Coronary artery (tissue), 2 donors: ENCODE measurements at places on chromosomes 6 and 20.

- DNase-seq, result no peak
Observed at GRCh38 chr20:32796981-32797451, 22.7 kb upstream of the MAPRE1 start.

DNA sequence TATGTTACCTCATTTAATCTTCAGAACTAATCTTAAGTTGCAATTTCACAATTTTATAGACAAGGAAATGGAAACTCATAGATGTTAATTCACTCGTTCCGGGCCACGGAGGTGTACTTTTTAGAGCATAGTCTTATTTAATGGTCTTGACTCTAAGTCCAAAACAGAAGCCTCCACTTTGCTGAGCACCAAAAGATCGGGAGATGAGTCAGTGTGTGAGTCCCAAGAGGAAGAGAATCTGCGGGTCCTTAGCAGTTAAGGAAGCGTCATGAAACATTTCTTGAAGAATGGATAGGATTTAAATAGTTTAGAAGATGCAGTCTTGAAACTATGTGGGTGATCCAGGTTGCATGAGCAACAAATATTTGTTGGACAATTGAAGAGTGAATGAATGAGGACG, 231.8 kb upstream of the QKI start:
- DNase-seq, result no peak

DNA sequence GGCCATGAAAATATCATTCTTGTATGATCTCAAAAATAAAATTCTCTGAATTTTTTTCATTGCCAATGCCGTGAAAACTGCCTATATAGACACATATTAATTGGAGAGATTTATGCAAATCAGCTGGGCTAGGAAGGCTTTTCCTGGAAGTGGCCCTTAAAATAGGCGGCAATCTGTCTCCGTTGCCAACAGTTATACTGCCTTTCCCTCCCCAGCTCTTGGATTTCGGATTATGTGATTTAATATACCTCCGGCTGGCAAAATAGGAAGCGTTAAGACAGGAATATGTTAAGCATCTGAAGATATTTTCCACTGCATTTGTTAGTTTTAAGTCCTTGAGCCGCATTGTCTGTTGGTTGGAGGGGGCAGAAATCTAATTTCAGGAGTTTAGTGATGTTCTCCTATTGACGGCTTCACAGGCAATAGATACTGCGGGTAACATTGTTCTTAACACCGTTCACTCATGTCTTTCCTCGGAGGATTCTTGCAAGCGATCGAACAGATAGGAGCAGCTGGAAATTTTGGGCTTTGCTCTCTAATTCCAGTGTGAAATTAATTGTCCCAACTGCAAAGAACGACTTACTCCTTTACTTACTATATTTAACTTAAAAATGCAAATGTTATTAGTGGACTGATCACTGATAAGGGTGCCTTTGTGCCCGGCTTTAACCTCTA, 113.3 kb downstream of the LINC00237 start:
- no peak for DNase-seq

GRCh38 chr6:41039060-41039998, at the start of gene UNC5CL:
Gene UNC5CL, minus strand, starts transcription at chr6:41039221. Its CDS starts 4,147 bp downstream, at chr6:41035074.
- DNase-seq, result no peak

DNA sequence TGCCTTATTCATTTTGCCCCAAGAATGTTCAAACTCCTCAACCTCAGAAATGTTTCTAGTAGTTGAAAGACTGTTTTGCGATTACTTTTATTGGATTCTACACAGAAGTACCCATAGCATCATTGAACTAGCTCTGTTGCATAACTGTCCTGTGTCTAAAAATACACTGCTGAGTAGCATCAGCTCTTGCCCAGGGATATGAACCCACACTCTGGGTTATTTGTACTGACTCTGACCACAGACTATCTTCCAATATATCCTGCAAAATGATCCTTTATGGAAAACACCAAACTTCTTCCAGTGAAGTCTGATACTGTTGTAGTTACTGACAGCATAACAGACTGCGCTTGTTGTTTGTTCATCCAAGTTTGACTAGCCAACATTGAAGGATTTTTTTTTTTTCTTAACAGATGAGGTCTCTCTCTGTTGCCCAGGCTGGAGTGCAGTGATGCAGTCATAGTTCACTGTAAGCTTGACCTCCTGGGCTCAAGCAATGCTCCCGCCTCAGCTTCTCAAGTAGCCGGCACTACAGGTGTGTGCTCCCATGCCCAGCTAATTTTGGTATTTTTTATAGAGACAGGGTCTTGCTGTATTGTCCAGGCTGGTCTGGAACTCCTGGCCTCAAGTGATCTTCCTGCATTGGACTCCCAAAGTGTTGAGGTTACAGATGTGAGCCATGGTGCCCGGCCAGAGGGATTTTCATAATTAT, 49.9 kb downstream of the TULP4 start:
- DNase-seq, result no peak

- peak; percentile 57 for DNase-seq
Observed at GRCh38 chr20:38139156-38139912, 25.7 kb downstream of the TGM2 start.

DNA sequence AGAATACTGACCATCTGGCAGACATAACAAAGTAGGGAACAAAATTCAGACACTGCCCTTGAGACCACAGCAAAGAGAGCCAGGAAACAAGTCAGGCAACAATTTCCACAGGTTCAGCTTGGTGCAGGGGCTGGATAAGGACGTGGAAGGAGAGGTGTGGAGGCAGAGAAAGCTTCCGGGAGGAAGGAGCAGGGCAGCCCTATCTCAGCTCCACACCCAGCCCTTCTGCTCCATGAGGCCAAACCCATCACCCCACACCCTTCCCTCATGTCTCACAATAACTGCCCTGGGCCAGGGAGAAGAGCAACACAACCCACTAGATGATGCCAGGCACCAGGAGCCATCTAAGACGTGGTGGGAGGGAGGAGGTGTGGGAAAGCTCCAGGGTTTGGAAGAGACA, 5.8 kb downstream of the SNHG17 start:
- DNase-seq, result no peak

- no peak for DNase-seq
Observed at GRCh38 chr6:19866985-19867627, 29.9 kb downstream of the ID4 start.

GRCh38 chr6:135088281-135088680, 33.7 kb upstream of the HBS1L start:
- no peak for DNase-seq

GRCh38 chr6:24910961-24911725, 24.6 kb downstream of the RIPOR2 start:
- DNase-seq, result no peak

- DNase-seq, result no peak
Observed at GRCh38 chr6:163842467-163842866, 427.9 kb downstream of the QKI start.

DNA sequence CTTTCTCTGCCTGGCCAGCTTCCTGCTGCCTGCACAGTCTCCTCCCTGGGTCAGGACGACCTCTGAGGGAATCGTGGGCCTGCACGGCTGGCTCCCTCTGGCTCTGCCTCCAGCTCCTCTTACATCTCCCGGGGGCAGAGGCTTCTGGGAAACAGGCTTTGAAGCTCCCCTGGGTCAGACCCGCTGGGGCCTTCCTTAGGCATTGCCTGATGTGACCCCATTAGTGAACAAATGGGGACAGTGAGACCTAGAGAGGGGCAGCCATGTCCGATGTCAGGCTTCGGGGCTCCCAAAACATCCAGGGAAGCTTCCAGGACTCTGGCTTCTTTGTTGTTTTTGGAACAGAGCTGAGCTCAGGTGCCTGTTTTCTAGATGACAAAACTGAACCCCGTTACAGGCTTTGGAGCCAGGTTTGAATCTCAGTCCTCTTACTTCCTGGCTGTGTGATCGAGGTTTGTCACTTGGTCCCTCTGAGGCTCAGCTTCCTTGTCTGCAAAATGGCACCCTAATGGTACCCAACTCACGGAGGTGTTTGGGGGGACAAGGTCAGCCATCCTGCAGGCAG, 94.3 kb downstream of the CEBPB start:
- no peak for DNase-seq

- DNase-seq, result no peak
Observed at GRCh38 chr6:100212131-100212530, 218.1 kb upstream of the MCHR2 start.

- DNase-seq, result no peak
Observed at GRCh38 chr20:33947709-33948295, 45.9 kb upstream of the RALY start.

DNA sequence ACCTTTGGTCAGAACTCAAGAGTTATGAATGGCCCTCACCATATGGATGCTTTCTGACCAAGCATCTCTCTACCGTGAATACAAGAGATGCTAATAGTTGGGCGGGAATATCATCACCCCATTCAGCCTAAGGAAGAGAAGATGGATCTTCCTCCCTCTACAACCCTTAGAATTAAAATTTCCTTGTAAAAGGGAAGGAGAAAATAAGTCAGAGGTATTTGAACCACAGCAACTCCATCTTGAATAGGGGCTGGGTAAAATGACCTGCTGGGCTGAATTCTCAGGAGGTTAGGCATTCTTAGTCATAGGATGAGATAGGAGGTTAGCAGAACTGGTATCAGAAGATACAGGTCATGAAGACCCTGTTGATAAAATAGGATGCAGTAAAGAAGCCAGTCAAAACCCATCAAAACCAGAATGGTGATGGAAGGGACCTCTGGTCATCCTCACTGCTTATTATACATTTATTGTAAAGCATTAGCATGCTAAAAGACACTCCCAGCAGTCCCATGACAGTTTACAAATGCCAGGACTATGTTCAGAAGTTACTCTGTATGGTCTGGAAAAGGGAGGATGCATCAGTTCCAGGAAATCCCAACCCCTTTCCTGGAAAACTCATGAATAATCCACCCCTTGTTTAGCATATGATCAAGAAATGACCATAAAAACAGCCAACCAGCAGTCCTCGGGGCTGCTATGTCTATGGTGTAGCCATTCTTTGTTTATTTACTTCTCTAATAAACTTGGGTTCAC, 101.2 kb downstream of the DTNBP1 start:
- no peak for DNase-seq

DNA sequence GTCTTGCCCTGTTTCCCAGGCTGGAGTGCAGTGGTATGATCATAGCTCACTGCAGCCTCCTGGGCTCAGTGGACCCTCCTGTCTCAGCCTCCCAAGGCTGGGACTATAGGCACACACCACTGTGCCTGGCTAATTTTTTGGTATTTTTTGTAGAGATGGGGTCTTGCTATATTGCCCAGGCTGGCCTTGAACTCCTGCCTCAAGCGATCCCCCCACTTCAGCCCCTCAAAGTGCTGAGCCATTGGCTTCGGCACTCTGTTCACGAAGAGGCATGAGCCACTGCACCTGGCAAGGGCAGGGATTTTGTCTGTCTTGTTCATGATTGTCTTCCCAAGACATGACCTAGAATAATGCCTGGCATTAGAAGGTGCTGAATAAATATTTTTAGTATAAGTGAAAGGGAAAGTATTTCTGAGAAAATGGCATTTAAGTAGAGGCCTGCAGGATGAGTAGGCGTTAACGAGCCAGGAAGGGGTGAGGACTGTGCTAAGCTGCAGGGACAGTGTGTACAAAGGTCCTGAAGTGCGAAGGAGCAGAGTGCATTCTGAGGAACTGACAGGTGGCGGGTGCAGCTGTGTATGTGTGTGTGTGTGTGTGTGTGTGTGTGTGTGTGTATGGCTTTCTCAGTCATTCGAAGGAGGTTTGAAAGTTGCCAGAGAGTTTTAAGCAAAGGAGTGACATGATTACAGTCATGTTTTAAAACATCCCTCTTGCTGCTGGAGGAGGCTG, 43.0 kb downstream of the VEGFA start:
- no peak for DNase-seq

DNA sequence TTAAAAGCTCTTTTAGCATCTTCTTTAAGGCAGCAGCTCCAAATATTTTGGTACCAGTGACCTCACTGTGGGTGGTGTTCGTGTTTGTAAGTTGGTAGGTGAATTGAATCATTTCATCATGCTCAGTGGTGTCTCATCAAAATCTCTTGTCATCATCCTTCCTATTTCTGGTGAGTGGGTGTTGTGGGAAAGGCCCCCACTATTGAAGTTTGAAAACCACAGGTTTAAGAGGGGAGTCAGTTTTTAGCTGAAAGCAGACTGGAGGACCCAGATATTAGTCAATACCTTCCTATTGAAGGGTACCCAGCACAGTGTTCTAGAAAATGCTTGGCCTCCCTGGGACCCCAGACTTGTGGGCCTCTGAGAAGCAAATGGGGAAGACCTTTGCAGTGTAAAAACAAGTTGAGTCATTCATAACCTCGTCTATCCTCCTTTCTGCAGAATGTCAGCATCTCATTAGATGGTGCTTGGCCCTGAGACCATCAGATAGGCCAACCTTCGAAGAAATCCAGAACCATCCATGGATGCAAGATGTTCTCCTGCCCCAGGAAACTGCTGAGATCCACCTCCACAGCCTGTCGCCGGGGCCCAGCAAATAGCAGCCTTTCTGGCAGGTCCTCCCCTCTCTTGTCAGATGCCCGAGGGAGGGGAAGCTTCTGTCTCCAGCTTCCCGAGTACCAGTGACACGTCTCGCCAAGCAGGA, 3.7 kb downstream of the PIM1 start:
- DNase-seq, result no peak

DNA sequence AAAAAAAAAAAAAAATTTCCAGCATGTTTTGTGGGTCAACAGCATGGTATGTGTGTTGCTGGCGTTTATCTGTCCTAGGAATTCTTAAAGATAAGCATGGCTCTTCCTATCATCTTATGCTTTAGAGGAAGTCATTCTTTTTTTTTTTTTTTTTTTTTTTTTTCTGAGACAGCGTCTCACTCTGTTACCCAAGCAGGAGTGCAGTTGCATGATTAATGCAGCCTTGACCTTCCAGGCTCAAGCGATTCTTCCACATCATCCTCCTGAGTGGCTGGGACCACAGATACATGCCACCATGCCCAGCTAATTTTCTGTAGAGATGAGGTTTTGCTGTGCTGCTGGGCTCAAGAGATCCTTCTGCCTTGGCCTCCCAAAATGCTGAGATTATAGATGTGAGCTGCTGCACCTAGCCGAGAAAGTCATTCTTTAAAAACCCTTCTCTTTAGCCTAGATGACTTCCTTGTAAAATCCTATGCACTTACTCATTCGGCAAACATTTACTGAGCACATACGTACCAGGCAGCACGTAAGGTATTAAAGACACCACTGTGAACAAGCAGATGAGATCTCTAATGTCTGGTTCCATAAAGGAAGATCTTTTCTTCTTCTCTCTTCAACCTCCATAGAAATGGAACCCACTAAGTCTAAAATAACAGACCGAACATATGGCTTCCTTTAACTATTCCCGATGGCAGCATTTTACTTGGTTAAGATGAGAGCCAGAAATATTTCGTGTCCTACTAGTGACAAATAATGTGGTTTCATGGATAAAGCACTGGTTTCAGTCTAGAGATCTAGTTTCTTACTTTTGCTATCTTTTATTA, 122.4 kb downstream of the RIN2 start:
- no peak for DNase-seq

- no peak for DNase-seq
Observed at GRCh38 chr20:20744170-20744725, 31.8 kb upstream of the RALGAPA2 start.

GRCh38 chr6:1094306-1094705, 217.6 kb upstream of the FOXQ1 start:
- DNase-seq, result no peak

DNA sequence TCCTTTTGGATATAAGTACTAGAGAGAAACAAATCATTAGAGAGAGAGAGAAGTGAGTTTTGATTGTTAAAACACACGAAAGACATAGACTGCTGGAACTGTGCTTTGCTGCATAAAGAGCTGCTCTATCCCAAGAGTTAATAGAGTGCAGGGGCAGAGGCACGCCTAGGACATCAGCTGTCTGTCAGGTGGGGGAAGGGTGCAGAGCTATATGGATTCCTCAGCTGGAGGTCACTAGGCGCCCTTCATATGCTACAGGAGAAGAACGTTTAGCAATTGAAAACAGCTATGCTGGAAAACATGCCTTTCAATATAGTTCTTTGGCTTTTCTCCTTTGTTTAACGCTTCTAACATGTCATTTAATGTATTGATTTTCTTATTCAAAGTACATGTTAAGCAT, 169.0 kb upstream of the MCHR2 start:
- no peak for DNase-seq

- no peak for DNase-seq
Observed at GRCh38 chr6:117232196-117232595, 33.2 kb upstream of the VGLL2 start.
